ENCODE measurements at places on chromosomes 6 and 20. TPM values are rescaled to one million over a fixed set of nuclear protein-coding genes. Genes with fewer than 3 reads are reported as not detected.

Gene ISM1
- 94.9 TPM for total RNA-seq

Gene SPATA25
- total RNA-seq = 8.6 TPM

Gene LAMA2
- 86.5 TPM for total RNA-seq

Gene CDH4
- 0.10 TPM for total RNA-seq

Gene TBXT
- not detected for total RNA-seq

Gene C4A
- total RNA-seq = 258 TPM

Gene CENPW
- 5.6 TPM for total RNA-seq

Gene C6orf52
- total RNA-seq = 0.66 TPM

Gene OOEP
- 0.39 TPM for total RNA-seq

Gene FAM217B
- 8.7 TPM for total RNA-seq

Gene SLC32A1
- not detected for total RNA-seq

- peak; percentile 88 for DNase-seq
- peaks cover 9% of the 10 kb centered on the region for H3K4me1 ChIP-seq
- H3K27me3 ChIP-seq = no peaks in the 10 kb centered on the region
- no peak overlapping the region for H3K4me3 ChIP-seq
- H3K36me3 ChIP-seq = no peaks in the 10 kb centered on the region
Observed at GRCh38 chr20:44601801-44602204, 19.4 kb downstream of the PKIG start.

GRCh38 chr6:149443411-149444181, 41.2 kb downstream of the ZC3H12D start:
- H3K4me3 ChIP-seq = no peak overlapping the region
- no peaks in the 10 kb centered on the region for H3K36me3 ChIP-seq
- H3K4me1 ChIP-seq = no peaks in the 10 kb centered on the region
- DNase-seq = peak; percentile 52

DNA sequence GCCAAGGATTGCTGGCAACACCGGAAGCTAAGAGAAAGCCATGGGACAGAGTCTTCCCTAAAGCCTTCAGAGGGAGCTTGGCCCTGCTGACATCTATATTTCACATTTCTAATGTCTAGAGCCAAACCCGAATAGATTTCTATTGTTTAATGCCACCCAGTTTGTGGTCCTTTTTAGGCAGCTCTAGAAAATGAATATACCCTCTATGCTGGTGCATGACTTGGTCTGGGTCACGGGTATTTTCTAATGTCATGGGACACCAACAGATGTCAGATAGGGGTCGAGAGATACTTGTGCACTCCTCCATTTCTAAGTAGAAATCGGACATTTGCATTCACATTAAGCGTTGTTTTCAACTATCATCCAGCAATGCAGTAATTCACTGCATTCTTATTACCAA, 37.0 kb upstream of the SOX4 start:
- no peak overlapping the region for H3K27ac ChIP-seq
- DNase-seq = no peak
- no peak overlapping the region for H3K4me3 ChIP-seq

- H3K4me3 ChIP-seq = peak overlapping the region; percentile 22
- H3K27ac ChIP-seq = no peak overlapping the region
- H3K36me3 ChIP-seq = no peaks in the 10 kb centered on the region
- DNase-seq = peak; percentile 61
- H3K27me3 ChIP-seq = no peaks in the 10 kb centered on the region
Observed at GRCh38 chr6:90294989-90295853, 1.4 kb downstream of the BACH2 start.

DNA sequence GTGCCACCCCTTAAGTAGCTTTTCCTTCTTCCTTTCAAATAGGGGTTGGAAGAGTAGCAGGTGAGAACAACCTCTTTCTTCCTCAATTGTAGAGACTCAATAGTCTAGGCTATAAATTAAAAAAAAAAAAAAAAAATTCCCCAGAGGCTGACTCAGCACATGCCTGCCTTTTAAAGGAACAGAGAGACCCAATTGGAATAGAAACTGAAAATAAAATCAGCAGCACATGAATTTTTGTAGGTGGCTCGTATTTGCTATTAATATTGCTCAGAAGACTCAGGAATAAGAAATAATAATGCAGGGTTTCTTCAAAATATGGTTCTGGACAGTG, 19.3 kb downstream of the TOP1 start:
- H3K36me3 ChIP-seq = no peaks in the 10 kb centered on the region
- peaks cover 19% of the 10 kb centered on the region for H3K4me1 ChIP-seq
- DNase-seq = no peak
- H3K4me3 ChIP-seq = peak overlapping the region; percentile 3
- no peak overlapping the region for H3K27ac ChIP-seq

DNA sequence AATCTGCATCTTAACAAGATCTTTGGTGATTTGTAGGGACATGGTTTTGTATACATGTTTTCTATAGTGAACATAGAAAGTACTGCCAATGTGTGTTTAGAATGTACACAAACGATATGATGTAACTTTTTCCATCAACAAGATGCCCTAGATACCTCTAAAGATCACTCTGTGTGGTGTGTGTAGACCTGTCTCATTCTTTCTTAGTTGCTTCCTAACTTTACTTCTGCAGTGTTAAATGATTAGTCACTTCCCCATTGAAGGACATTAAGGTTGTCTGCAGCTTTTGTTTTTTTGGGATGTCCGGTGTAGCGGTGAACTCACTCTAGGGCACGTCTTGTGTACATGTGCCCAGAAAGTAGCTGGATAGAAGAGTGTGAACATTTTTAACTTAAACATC, 35.9 kb downstream of the CDYL start:
- no peak overlapping the region for H3K4me3 ChIP-seq
- H3K36me3 ChIP-seq = no peaks in the 10 kb centered on the region
- H3K4me1 ChIP-seq = no peaks in the 10 kb centered on the region
- no peaks in the 10 kb centered on the region for H3K27me3 ChIP-seq
- DNase-seq = no peak

DNA sequence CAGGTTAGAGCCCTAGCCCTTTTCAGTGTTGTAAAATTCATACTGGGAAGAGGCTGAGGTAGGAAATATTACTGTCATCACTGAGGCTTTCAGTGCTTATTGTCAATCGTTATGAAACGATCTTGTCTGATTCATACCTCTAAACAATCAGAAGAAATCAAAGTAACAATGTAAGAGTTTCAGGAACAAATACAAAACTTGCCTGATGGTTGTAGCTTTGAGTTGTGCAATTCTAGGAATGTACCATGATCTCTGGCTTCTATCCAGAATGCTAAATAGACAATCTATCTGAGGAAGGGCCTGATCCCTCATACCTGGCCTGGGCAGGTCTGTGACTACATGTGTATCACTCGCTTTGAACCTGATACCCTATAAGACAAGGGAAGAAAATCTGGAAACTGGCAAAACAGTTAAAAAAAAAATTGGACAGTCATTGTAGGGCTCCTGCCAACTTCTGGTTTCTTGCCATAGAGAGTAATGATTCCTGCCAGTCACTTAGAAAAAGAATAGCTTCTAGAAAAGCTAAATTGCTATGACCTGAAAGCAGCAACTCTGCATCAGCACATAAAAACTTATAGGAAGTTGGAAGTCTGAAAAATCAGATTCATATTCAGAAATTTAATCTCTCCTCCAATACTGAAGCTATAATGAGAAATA, 234.7 kb downstream of the BTBD9 start:
- H3K4me1 ChIP-seq = no peaks in the 10 kb centered on the region
- H3K27me3 ChIP-seq = no peaks in the 10 kb centered on the region
- no peak for DNase-seq
- H3K27ac ChIP-seq = no peak overlapping the region

DNA sequence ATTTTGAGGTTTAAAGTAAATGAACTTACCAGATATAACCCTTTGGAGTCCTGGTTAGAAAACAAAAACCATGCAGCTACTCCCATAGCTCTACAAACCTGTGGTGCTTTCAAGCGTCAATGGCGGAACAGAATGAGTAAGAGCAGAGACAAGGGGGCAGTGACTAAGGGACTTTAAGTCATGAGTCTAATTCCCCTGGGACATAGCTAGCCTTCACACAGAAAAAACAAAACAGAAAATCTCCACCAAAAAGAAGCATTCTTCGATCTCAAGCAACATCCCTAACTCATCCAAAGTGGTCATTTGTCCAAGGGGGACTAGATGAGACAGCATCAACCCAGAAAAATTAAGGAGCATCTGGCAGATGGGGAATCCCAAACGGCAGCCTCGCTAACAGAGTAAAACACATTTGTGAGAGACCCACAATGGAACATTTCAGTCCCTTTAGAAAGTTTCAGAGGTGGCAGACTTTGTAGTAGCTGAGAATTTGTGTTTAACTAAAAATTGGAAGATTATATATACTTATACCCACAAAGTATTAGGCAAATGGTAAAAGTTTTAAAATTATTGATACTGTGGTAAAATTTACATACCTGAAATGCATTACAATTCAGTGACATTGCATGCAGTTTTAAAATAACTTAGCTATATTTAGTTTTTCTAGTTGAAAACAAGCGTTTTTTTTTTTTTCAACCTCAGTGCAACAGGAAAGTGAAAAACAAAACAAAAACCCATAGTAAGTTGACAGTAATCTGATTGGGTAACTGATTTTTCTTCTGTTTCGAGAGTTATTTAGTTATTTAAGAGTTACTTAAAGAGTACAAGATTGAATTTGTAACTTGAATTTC, 67.5 kb downstream of the KCNQ5 start:
- no peaks in the 10 kb centered on the region for H3K4me1 ChIP-seq
- H3K27me3 ChIP-seq = no peaks in the 10 kb centered on the region
- H3K27ac ChIP-seq = no peak overlapping the region
- DNase-seq = no peak
- H3K36me3 ChIP-seq = no peaks in the 10 kb centered on the region

DNA sequence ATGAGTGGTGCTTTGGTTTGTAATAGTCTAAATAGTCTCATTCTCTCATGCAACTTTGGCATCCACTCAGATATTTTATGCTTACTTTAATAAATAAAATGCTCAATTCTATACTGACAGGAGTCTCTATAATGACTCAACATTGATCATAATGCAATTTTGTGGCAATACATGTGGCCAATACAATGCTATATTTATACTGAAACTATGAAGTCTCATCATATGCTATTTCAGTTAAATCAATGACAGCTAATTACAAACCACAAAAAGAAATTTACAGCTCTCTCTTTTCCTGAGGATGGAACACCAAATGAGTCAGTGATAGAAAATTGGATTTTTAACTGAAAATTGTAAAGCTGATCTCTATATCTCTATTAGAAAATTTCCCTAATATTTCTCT, 77.1 kb downstream of the WASF1 start:
- no peak overlapping the region for H3K4me3 ChIP-seq
- no peaks in the 10 kb centered on the region for H3K36me3 ChIP-seq
- H3K4me1 ChIP-seq = no peaks in the 10 kb centered on the region

GRCh38 chr6:169071394-169071793, 182.3 kb downstream of the THBS2 start:
- no peaks in the 10 kb centered on the region for H3K36me3 ChIP-seq
- no peak for DNase-seq
- no peaks in the 10 kb centered on the region for H3K4me1 ChIP-seq
- no peak overlapping the region for H3K4me3 ChIP-seq
- no peaks in the 10 kb centered on the region for H3K27me3 ChIP-seq

DNA sequence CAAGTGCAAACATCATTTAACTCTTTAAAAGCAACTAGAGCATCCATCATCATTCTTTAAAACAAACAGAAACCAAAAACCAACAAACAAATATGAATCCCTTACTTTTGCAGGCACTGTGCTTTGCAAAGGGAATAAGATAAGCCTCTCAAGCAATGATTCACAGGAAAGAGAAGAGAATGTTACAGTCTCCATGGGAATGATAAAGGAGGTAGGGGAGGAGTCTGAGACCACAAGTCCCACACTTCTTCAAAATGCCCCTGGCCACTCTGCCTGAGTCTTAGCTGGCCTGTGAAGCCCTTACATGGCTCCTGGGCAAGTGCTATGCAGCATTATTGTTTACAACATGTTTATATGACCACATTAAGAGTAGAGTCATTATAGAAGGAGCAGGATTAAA, 257.7 kb upstream of the MARCKS start:
- no peak for DNase-seq
- no peaks in the 10 kb centered on the region for H3K27me3 ChIP-seq
- no peaks in the 10 kb centered on the region for H3K36me3 ChIP-seq
- H3K4me3 ChIP-seq = no peak overlapping the region
- peaks cover 4% of the 10 kb centered on the region for H3K4me1 ChIP-seq
- no peak overlapping the region for H3K27ac ChIP-seq

DNA sequence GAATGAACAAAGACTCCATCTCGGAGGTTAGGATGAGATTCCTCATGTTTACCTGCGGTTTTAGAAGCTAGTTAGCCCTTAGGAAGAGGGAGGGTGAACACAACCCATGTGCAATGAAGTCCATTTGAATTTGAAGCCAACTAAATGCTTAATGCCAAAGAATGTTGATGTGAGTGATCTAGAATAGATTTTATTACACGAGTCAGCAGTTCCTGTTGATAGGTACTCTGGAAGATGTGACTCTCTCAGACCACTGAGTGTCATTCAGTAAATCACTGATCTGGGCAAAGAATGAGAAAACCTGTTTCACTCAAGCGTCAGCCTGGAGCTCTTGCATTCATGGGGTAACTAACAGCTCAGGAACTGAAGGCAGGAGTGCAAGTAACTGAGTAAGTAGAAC, 106.3 kb downstream of the TBC1D7 start:
- no peaks in the 10 kb centered on the region for H3K4me1 ChIP-seq
- H3K27me3 ChIP-seq = no peaks in the 10 kb centered on the region
- no peak overlapping the region for H3K4me3 ChIP-seq
- no peak overlapping the region for H3K27ac ChIP-seq
- no peak for DNase-seq

- no peak for DNase-seq
- H3K27ac ChIP-seq = no peak overlapping the region
- no peaks in the 10 kb centered on the region for H3K4me1 ChIP-seq
- no peak overlapping the region for H3K4me3 ChIP-seq
Observed at GRCh38 chr20:51061418-51062045, 38.6 kb upstream of the KCNG1 start.

DNA sequence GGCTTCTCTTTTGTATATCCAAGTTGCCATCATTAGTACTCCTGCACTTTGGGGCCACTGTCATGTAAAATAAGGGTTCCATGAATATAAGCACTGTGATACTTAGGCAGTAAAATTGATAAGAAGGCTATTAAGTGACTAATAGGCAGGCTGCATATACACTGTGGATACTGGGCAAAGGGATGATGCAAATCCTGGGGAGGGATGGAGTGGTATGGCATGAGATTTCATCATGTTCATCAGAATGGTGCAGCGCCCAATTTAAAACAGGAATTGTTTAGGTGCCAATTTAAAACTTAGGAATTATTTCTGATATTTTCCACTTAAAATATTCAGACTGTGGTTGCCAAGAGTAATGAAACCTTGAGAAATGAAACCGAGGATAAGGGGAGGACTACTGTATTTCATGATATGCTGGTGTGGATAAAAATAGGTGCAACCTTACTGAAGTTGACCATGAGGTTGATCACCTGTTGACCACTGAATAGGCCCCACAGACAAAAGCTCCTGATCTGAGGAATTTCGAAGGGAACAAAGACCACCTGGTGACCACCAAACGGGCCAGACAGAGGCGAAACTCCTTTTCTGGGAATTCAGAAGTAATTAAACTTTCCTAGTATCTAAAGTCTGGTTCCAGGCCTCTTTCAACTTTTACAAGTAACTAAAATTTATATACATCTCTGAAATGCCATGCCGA, 4.9 kb upstream of the TRIM39 start:
- H3K27ac ChIP-seq = no peak overlapping the region
- H3K4me1 ChIP-seq = peaks cover 1% of the 10 kb centered on the region
- H3K4me3 ChIP-seq = no peak overlapping the region
- no peak for DNase-seq
